Stimulated activated CD4-positive, alpha-beta T cell treated with anti-CD3 and anti-CD28 coated beads, Interleukin-4, amount 100 ng/mL, for 24 hours (primary cell): ENCODE measurements at places on chromosomes 7 and 10.
A peak's percentile ranks its signal among the peaks of the same experiment; 100 is the strongest.

- no peak for DNase-seq
These were observed 282.4 kb downstream of the HPSE2 start for GRCh38 chr10:98953251-98953650.

DNA sequence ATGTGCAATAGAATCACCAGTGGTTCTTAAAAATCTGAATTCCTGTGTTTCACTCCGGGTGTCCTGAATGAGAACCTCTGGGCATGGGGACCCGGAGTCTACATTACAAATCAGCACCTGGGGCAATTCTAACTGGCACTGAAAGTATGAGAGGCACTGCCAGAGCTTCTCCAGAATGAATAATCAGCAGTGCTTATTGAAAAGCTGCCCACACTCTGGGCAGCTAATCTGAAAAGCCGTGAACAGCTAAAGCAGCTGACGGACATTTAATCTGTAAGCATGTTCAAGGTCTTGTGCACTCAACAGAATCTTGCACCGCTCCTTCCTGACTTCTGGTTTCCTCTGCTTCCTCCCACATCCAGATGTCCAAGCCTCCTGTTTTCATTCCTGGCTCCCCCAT lies 113.3 kb upstream of the KIF5B start:
- no peak for DNase-seq

GRCh38 chr7:44541028-44541869 lies at the start of gene NPC1L1:
Gene NPC1L1 (minus strand): TSS chr7:44541330. CDS start chr7:44541259, 71 bp downstream.
- DNase-seq = no peak

DNA sequence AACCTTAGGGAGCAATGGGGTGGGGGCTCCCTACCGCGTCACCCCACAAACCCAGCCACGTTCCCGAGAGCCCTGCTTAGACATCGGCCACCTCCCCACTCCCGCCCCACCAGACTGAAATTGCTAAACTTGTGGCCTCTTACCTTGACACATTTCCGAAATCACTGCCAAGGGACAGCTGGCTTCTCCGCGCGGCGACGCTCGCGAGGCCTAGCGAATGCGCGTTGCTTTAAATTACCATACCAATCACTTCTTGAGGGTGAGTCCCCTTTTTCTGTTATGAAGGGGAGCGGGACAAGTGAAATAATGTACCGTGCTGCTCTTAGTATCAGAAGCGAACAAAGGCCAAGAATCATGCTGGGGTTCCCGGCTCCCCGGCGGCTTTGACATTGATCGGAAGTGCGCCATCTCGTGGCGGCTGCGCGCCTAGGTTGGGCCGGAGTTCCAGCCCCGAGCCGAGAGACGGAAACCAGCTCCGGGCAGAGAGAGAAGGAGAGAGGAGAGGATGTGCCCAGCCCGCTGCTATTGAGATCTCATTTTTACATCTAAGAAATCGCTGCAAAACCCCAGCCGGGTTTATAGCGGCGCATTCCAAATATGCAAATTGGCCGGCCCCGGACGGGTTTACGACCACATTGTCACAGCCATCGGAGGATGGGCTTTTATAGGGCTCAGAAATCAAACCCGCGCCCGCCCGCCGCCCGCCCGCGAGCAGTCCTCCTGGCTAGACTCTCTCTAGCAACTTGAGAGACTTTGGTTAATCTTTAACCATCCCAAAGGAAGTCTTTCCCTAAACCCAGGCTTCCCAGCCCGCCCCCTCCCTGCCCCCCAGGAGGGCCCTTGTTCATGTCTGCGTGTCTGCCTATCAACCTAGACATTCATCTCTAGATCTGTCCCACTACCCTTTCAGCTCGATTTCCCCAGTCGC lies 5.3 kb downstream of the HOXA11 start:
- DNase-seq = peak; percentile 66
